ENCODE measurements at places on chromosomes 1 and 21. TPM values are rescaled to one million over a fixed set of nuclear protein-coding genes. Genes with fewer than 3 reads are reported as not detected.

Gene C1orf94
- 5.8 TPM for total RNA-seq

Gene PSMA5
- total RNA-seq, result 166 TPM

Gene CELA2A
- total RNA-seq, result not detected

Gene HHAT
- 0.27 TPM for total RNA-seq

Gene OR4F29
- not detected for total RNA-seq

Gene OR6N1
- total RNA-seq, result not detected

Gene C4BPB
- not detected for total RNA-seq

Gene CELA2B
- total RNA-seq, result not detected

Gene TESK2
- total RNA-seq, result 10.9 TPM

Gene NPPB
- total RNA-seq, result 0.91 TPM

Gene OR2L8
- not detected for total RNA-seq

Gene KRTAP21-2
- total RNA-seq, result not detected

Gene NHLH1
- 0.39 TPM for total RNA-seq

Gene LCE2C
- total RNA-seq, result not detected
